ENCODE measurements at places on chromosomes 11 and 22. TPM values are rescaled to one million over a fixed set of nuclear protein-coding genes. Genes with fewer than 3 reads are reported as not detected.

DNA sequence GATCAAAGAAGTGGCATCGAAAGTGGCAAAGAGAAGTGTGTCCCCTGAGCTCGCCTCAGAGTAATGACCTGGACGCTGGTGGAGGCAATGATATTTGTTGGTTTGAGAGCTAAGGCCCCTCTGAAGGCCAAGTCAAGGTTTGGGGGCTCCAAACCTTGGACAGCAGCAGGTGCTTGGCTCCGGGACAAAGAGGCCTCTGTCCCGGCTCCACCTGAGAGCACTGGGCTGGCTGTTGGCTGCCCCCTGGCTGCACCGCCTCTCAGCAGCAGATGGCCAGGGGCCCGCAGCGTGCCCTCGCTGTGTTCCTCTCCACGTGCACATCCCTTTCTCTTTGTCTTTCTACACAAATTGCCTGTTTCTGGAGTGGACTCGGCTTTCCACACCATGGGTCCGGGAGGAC, 301.3 kb downstream of the NTM start:
- DNase-seq = no peak

DNA sequence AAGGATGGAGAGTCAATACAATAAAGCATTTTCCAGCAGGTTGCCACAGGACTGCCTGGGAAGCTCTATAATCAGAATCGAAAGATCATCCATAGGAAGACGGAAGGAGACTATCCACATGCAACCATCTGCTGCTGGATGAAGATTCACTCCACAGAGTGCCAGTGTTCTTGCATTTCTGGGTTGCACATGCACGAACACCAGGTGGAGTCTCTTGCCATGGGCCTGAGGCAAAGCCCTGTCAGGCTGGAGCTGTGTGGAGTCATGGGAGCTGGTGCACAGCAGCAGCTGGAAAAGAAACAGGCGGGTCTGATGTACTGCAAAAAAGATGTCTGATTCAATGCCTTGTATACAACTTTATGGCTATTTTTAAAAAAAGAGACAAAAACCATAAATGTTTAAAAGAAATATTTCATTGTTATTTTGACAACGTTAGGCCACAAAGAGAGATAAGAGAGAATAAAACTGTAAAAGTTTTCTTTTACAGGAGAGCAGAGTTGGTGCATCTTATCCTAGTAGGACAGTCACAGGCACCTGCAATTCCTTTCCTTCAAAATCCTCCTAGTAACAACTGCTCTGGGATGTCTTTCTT, 12.9 kb upstream of the FAT3 start:
- no peak for DNase-seq

- DNase-seq = no peak
Measured at GRCh38 chr22:49363526-49364230, 464.0 kb downstream of the BRD1 start.

- peak; percentile 21 for DNase-seq
Measured at GRCh38 chr11:74717221-74717969, 13.8 kb downstream of the CHRDL2 start.

DNA sequence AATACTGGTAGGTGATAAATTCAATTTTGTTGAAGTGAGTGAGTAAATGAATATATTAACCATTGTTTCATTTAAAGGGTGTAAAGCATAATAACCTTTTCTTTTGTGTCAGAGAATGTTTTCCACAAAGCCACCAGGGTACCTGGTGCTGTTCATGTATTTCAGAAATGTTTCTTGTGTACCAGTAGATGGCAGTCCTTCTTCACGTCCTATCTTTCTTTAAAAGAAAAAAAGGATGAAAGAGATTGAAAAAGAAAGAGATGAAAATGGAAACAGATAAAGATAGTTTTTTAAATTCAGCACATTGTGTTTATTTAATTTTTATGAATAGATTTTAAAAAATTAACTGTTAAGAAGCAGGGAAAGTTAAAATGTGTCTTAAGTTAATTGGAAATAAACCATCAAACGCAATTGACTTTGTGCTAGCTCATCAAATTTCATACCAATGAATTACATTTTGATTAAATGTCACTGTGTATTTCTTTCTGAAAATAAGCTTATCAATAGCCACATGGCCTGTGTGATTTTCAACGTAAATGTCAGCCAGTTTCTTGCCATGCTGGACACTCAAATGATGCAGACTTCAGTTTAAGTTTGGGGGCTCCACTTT, 65.5 kb upstream of the CHORDC1 start:
- DNase-seq = no peak

- no peak for DNase-seq
Measured at GRCh38 chr11:68843052-68843561, 1.4 kb upstream of the CPT1A start.

GRCh38 chr11:46913484-46913883, 4.9 kb downstream of the LRP4 start:
- DNase-seq = no peak

GRCh38 chr11:134228625-134229024, 4.2 kb downstream of the VPS26B start:
- no peak for DNase-seq

DNA sequence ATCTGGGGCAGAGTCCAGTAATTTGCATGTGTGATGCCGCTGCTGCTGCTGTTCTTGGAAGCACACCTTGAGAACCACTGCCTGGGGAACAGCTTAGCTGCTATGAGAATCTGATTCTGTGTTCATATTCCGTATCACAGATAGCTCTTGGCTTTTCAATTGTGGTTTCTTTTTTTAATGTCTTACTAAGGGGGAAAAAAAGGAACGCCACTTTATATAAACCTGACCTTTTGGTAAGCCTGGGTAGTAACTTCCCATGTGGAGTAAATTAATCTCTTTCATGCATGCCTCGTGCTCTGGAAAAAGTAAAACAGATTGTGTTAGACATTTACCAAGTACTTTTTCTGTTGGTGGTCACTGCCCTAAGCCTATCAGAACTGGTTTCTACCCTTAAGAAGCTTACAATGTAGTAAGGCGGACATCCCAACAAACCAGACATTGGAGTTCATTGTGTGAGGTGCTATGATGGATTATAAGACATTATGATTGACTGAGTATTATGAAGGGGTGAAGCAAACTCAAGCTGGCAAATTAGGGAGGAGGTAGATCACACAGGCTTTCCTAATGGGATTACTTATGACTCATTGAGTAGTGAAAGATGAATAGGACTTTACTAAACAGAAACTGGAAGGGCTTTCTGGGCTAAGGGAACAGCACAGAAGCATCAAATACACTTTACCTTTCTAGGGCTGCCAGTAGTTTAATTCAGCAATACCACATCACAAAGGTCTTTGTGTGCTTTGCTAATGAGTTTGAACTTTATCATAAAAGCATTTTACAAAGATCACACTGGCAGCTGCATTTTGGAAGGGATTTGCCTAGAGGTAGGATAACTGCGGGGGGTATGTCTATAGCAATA, 64.7 kb downstream of the MAML2 start:
- DNase-seq = no peak

DNA sequence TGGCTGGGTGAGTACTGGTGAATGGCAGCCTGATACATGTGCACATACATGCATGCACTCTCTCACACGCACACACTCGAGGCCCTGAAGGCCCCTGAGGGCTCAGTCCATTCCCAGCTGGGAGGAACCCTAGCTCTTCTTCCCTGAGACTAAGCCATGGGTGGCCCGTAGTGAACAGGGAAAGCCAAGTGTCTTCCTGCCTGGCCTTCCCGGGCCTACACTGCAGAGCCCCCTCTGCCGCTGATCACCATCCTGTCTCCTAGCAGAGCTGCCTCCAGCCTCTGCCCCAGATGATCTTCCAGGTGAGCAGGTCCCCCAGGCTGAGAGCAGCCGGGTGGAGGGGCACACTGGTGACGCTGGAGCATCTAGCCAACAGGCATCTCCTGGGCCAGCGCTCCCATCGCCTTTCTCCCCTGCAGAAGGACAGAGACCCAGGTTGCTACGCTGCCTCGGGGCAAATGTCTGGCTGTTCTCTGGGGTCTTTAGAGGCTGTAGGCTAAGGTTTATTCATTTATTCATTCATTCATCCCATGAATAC, 57.3 kb downstream of the CD82 start:
- DNase-seq = no peak

GRCh38 chr11:72568861-72569260, 105.4 kb downstream of the PDE2A start:
- DNase-seq = no peak

GRCh38 chr22:40703174-40703573, 23.9 kb downstream of the MCHR1 start:
- no peak for DNase-seq

DNA sequence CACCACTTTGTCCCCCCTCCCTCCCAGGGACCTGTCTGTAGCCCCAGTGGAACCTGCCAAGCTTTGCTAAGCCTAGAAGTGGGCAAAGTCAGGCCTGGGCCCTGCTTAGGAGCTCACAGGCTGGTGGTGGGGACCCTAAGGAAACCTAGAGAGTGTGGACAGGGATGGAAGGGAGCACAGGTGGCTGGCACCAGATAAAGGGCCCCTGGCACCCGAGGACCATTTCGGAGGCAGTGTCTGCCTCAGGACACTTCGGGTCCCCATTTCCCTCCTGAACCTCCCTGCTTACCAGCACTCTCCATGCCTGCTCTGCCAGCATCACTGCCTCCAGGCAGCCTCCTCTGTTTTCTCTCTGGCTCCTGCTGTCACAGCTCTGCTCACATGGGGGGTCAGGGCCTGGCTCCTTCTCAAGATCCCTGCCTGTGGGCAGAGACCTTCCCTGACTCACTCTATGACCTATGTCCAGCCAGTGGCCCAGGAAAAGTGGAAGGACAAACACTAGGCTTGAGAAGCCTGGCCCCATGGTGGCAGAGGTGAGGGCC, 13.6 kb upstream of the OMP start:
- DNase-seq = peak; percentile 8

GRCh38 chr11:46271875-46272815, 5.3 kb upstream of the CREB3L1 start:
- DNase-seq = no peak

DNA sequence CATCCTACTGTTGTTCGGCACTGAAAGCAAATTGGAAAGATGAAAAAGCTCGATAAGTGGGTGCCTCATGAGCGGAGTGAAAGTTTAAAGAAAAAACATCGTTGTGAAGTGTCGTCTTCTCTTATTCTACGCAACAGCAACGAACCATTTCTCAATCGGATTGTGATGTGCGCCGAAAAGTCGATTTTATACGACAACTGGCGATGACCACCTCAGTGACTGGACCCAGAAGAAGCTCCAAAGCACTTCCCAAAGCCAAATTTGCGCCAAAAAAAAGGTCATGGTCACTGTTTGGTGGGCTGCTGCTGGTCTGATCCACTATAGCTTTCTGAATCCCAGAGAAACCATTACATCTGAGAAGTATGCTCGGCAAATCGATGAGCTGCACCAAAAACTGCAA, 58.4 kb upstream of the FBXO3 start:
- DNase-seq = no peak

GRCh38 chr22:20615533-20616450, 108.4 kb downstream of the MED15 start:
- no peak for DNase-seq

GRCh38 chr11:46389450-46390330, 1.9 kb downstream of the CHRM4 start:
- DNase-seq = peak; percentile 75

DNA sequence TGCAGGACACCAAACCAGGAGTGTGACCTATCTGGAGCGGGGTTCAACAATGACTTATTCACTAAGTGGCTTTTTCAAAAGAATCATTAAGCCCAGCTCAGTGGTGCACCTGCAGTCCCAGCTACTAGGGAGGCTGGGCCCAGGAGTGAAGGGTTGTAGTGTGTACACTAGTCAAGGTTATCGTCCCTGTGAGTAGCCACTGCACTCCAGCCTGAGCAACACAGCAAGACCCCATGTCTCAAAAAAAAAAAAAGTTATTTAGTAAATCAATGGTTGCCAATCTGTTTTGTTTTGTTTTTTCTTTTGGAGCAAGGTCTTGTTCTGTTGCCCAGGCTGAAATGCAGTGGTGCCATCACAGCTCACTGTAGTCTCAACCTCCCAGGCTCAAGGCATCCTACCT, 7.9 kb downstream of the RHOG start:
- no peak for DNase-seq

DNA sequence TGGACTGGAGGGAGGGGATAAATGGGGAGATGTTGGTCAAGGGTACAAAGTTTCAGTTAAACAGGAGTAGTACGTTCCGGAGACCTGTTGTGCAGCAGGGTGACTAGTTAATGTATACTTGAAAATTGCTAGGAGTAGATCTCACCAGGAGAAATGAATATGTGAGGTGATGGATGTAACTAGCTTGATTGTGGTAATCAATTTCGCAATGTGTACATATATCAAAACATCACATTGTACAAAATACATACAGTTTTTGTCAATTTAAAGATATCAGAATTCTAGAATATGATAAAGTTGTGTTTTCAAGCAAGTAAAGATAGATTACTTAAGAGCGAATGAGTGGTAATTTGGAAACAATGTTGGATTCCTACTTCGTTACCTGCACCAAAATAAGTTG, 13.3 kb downstream of the EIF3F start:
- no peak for DNase-seq

GRCh38 chr22:46900549-46900948, 138.1 kb downstream of the TBC1D22A start:
- no peak for DNase-seq

- no peak for DNase-seq
Measured at GRCh38 chr11:134781380-134781866, 369.4 kb upstream of the B3GAT1 start.

DNA sequence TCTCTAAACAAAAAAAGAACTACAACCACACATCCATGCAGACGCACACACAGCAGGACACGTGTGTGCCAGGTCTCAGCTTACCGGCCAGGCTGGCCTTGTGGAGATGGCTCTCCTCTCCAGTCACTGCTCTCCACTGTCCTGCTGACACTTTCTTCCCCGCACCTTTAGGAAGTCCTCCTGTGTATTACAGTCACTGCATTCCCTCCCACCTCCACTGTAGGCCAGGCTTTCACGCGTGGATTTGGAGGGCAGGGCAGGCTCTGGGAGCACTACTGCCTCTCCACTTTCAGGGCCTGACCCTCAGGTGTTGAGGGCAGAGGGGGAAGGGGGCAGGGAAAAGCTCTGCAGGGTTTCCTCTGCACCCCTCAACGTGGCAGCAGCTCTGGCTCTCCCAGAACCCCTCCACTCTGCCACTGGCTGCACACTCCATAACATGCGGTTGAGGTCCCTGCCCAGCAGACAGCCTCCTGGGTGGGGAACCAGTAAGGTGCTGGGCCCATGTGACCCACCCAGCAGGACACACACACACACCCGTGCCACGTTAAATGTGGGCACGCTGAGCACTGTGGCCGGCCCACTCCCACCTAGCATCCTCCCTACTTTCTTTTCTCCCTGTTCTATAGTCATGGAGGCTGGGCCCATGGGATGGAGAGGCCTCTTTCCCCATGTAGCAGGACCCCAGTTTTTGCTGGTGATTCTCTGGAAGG, 107.0 kb upstream of the PITPNB start:
- DNase-seq = no peak

- DNase-seq = no peak
Measured at GRCh38 chr22:39368461-39368911, 18.7 kb downstream of the SYNGR1 start.

- DNase-seq = no peak
Measured at GRCh38 chr11:71307811-71308645, 55.7 kb upstream of the SHANK2 start.

- DNase-seq = no peak
Measured at GRCh38 chr11:35011389-35011788, 95.0 kb downstream of the PDHX start.

SLC22A6 gene
- total RNA-seq = not detected

CFAP68 gene
- total RNA-seq = 22.2 TPM

PAX6 gene
- total RNA-seq = not detected

NNMT gene
- 298 TPM for total RNA-seq

C1QTNF4 gene
- 0.37 TPM for total RNA-seq

IFITM1 gene
- total RNA-seq = 215 TPM

SMIM35 gene
- not detected for total RNA-seq
